ENCODE measurements at places on chromosomes 2 and 18.

DNA sequence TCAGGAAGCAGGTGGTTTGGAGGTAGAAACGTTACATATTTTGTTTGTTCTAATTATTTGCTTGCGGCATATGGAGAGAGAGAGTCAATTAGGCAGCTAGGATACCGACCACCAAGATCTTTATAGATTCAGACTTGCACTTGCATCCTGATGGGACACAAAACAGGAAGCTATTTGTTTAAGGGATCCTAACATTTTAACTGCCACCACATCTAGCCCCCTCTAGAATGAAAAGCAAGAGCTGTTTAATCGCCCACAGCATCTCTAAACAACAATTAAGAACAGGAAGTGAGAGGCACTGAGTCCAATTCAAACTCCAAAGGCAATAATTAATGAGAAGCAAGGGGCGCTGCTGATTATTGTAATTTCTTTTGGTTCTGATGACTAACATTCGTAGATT is 182.0 kb upstream of the LINC00305 start:
- DNase-seq: no peak

DNA sequence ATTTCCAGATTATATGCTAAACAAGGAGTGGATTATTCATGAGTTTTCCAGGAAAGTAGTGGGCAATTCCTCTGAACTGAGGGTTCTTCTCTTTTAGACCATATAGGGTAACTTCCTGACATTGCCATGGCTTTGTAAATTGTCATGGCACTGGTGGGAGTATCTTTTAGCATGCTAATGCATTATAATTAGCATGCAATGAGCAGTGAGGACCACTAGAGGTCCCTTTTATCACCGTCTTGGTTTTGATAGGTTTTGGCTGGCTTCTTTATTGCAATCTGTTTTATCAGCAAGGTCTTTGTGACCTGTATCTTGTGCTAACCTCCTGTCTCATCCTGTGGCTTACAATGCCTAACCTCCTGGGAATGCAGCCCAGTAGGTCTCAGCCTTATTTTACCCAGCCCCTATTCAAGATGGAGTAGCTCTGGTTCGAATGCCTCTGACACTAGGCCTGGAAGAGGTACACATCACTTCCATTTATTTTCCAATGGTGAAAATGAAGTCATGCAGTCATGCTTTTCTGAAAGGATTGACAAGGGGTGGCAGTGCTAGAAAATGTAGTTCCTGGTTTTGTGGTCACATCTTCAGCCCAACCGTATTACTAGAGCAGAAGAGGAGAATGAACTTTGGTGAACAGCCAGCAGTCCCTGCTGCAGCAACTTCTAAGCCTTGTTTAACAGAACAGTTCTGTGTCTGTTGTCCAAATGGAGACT is 26.6 kb upstream of the ITGA4 start:
- DNase-seq: no peak

GRCh38 chr2:191638802-191639172 is 39.1 kb upstream of the NABP1 start:
- no peak for DNase-seq

- peak; percentile 39 for DNase-seq
Measured at GRCh38 chr2:11669454-11670291, at the start of gene NTSR2. Gene NTSR2 (minus strand): TSS chr2:11670195. CDS start chr2:11670129, 66 bp downstream.

GRCh38 chr2:159444754-159445153 is 158.3 kb upstream of the WDSUB1 start:
- no peak for DNase-seq

Data from activated T-cell treated with anti-CD3 and anti-CD28 coated beads for 48 hours (primary cell).